KBM-7 (cell line): ENCODE measurements at places on chromosomes 11 and 22.

- DNase-seq, result no peak
Observed at GRCh38 chr11:68989936-68990606, 9.3 kb upstream of the MRGPRD start.

GRCh38 chr11:40139536-40139935, 1319.9 kb downstream of the LRRC4C start:
- no peak for DNase-seq

DNA sequence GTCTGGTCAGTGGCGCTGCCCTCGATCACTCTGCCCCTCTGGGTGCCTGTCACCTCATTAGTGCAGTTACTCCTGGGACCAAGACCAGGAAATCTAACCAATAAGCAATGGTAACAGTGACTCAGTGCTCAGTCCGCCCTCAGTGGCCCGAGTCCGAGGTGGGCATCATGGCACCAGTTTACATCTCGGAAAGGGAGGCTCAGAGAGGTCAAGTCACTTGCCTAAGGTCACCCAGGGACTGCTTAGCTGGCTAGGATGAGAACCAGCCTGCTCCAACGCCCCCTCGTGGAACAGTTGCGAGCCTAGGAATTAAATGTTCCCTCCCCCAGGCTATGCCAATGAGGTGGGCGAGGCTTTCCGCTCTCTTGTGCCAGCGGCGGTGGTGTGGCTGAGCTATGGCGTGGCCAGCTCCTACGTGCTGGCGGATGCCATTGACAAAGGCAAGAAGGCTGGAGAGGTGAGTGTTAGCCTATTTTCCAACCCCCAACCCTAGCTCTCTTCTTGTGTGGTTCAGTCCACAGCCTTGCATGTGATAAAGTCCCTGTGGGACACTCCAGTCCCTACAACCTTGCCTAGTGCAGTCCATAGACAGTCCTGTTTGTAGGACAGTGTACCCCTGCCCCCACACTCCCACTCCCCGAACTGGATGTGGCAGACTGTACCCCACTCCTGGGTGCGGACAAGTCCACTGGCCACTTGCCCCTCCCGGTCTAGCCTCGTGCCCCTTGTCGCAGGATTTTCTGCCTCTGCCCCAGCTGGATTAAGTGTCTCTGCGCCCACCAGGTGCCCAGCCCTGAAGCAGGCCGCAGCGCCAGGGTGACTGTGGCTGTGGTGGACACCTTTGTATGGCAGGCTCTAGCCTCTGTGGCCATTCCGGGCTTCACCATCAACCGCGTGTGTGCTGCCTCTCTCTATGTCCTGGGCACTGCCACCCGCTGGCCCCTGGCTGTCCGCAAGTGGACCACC, 1.1 kb downstream of the MTFP1 start:
- DNase-seq, result peak; percentile 86

DNA sequence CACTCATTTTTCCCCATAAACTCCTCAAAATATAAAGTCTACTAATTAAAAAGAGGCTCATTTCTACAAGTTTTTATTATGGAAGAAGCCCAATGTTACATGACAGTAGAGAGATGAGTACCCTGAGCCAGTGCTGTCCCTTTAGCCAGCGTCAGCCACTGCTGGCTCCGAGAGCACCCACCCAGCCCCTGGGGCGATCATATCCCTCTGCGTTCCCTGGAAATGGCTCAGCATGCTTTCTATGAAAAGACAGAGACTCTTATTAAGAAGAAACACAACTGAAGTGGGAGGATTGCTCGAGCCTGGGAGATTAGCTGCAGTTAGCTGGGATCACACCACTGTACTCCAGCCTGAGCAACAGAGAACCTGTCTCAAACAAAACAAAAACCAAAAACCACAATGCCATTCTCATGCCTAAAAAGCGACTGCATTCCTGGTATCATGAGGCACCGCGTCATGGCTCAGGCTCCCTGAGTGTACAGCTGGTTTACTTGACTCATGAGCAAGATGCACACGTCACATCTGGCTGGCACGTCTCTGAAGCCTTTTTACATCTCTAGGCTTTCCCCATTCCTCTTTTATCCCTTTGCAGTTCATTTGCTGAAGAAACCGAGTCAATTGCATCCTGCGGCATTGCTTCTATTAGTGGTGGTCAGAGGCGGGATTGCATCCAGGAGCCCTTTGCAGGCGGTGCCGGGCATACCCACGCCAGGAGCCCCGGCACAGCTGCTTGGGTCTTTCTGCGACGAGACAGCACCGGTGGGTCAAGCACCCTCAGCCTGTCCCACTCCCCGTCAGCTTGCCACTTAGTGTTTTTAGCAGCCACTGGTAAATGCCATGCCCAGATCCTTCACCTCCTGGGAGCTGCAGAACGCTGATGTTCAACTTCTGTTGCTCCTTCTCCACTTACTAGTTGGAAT, 119.9 kb downstream of the CTTN start:
- DNase-seq, result no peak

GRCh38 chr11:77813256-77813655, 7.3 kb downstream of the RSF1 start:
- no peak for DNase-seq

DNA sequence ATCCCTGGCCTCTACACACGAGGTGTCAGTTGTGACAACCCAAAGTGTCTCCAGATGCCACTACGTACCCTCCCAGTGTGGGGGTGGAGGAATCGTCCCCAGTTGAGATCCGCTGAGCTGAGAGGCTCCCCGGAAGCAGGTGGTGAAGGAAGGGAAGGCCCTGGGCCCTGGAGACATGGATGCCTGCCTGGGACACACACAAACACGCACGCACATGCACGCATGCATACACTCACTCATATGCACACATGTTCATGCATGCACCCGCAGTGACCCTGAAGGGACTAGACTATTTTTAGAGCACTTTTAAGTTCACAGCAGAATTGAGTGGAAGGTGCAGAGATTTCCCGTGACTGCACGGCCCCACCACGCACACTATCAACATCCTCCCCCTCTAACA, 50.9 kb downstream of the PARVB start:
- no peak for DNase-seq

DNA sequence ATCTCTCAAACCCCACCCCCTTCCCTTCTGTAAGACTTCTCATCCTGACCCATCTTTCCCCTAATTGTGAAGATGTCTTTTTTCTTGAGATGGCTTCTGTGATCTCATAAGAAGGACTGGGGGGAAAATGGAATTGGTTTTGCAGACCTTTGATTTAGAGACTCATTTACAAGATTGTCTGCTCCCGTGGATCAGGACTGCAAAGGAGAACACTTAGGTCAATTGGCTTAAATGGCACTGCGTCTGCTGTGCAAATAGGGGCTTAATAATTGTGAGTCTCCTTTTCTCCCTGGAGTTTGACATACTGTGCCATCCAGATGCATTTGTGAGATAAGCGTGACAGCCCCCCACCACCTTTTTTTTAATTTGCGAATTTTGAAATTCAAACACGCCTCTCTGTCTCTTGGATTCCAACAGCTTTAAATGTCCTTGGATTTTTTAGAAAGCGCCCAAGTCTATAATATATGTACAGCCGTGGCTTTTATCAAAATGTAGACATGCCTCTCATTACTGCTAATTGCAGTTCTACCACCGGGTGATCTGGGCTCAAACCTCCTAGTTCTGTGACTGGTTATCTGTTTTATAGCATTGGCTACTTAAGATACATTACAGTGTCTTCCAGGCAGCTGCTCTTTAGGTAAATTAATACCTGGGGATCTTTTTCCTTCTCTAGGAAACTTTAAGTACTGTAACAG, 150.0 kb downstream of the DBX1 start:
- DNase-seq, result no peak

DNA sequence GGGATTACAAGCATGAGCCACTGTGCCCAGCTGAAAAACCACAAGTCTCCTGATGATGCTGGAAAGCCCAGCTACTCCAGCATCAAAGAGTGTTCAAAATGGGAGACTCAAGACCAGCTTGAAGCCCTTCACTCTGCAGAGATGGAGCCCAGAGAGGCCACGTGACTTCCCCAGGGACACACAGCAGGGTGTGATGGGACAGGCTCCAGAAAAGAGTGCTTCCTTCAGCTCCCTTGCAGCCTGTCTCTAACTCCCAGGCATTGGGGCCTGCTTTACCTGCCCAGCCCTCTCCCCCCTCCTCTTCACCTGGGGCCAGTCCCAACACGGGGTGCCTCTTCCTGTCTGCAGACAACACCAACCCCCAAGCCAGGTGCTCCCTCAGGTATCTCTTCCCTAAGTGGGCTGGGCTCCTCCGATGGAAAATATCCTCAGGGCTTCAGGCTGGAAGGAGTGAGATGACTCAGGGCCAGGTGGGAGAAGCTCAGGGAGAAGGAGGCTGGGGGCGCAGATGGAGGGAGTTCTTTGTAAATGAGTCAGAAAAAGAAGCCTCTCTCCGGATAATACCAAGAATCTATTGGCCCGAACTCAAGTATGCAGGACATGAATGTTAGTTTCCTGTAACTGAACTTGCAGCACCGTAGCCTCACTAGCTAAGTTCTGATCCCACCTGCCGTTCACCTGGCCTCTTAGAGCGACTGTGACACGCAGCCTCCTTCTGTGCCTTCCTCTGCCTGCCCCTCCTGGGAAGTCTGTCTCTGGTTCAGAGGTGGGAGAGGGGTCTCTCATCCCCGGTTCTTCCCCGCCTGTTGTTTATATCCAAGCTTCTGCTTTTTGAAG, 326.6 kb downstream of the MN1 start:
- no peak for DNase-seq

- DNase-seq, result no peak
Observed at GRCh38 chr11:133951327-133952198, 5.2 kb downstream of the IGSF9B start.

- no peak for DNase-seq
Observed at GRCh38 chr22:22721681-22722354, 77.4 kb downstream of the GGTLC2 start.

DNA sequence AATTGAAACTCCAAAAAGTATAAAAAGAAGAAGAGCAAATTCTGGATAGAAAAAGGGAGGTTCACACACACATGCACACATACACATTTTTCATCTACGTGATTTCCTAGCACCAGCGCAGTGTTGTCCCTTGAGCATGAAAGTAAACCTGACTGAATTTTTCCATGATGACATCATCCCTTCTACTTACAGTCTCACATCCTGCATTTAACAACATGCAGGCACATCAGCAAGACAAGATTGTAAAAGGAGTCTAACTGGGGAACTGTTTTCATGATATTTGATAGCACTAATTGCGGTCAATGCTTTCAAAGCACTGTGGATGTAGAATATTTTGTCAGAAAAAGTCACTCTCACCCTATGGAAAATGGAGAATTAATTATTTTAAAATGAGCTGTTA, 36.6 kb downstream of the GAS2 start:
- no peak for DNase-seq

DNA sequence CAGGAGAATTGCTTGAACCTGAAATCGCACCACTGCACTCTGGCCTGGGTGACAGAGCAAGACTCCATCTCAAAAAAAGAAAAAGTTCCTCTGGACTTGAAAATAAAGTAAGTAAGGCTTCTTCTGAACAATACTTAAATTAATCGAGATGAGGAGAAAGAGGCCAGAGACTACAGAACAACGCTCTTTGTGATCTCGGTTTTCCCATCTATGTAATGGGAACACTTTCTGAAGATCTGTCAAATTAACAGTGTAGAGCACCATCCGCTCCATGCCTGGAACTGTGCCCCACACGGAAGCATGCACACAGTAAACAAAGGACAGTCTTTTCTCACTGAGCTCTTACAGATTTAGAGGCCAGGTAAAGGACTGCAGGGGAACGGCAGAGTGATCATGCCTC, 9.1 kb downstream of the AP1B1 start:
- no peak for DNase-seq

GRCh38 chr11:89608234-89608966, 101.7 kb upstream of the TRIM77 start:
- DNase-seq, result no peak

DNA sequence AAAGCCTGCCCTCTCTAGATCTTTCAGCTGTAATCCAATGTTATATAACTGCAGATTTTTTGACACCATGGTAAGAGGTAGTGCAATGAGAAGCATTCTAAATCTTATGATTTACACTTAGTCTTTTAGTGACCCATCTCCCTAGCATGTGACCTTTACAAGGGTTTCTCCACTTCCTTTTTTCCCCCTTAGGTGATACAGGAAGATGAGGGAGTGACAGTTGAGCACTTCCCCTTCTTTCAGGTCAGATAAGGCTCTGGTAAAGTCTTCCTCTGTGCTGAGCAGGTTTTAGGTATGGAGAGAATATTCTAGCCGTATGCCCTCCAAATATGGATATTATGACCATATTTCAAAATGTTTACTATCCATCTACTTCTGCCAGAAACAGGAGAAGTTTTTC, 753.6 kb downstream of the JRKL start:
- DNase-seq, result peak; percentile 9

DNA sequence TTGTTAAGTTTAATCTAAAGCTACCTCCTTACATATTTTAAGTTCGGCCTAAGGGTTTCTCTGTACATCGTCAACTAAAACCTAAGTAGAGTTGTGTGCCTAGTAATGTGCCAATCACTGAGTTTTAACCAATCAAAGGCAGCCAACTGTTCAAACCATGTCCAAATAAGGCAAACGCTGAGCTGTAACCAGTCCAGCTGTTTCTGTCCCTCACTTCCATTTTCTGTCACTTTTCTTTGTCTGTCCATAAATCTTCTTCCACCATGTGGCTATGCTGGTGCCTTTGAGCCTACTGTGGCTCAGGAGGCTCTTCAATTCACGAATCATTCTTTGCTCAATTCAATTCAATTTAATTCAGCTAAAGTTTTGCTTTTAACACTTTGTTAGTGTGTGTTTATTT, 13.9 kb upstream of the ATXN10 start:
- DNase-seq, result no peak

DNA sequence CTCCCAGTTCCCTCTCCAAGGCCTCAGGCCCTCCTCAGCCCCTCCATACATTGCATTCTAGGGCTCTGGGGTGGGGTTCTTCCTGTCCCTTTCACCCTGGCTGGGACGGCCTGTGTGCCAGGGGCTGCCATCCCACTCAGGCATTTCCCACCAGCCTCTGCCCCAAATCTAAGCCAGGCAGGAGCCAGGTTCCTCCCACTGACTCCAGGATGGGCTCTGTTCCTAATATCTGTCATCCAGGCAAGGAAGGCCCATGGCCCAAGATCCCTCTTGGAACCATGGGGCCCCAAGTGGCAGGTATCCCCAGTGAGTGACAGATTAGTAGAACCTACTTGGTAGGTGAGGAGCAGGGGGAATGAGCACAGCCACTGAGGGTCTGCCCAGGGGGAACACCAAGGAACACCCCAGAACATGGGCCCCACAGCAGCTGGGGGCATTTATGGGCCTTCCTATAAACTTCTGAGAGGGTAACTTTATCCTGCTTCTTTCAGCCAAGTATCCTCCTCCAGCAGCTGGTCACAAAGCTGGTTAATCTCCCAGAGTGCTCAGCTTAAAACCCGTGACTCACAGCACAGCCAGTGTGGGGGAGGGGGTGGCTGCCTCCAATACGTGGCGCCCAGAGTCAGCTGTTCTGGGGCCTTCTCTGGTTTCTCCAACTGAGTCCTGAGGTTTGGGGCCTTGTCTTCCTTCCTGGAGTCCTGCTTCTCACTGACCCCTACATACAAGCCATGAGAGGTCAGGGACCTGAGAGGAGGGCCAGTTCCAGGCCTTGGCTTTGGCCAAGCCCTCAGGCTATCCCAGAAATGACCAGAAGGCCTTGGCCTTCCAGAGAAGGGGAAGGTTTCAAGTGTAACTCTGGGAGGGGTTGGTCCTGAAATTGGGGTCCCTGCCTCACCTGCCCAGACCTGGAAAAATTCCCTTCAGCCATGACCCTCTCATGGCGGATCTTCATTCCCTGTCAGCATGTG, 19.9 kb upstream of the MYOD1 start:
- no peak for DNase-seq

- no peak for DNase-seq
Observed at GRCh38 chr22:25085930-25086901, 113.4 kb upstream of the CRYBB3 start.

- DNase-seq, result no peak
Observed at GRCh38 chr22:44373234-44373633, 60.5 kb upstream of the SHISAL1 start.

- no peak for DNase-seq
Observed at GRCh38 chr22:46010207-46010867, 33.4 kb upstream of the WNT7B start.
